Right lung (tissue), 10 donors: ENCODE measurements at places on chromosomes 2 and 18. TPM values are rescaled to one million over a fixed set of nuclear protein-coding genes. Genes with fewer than 3 reads are reported as not detected.

- DNase-seq, result no peak
Observed at GRCh38 chr18:79530821-79531220, 135.1 kb downstream of the NFATC1 start.

DNA sequence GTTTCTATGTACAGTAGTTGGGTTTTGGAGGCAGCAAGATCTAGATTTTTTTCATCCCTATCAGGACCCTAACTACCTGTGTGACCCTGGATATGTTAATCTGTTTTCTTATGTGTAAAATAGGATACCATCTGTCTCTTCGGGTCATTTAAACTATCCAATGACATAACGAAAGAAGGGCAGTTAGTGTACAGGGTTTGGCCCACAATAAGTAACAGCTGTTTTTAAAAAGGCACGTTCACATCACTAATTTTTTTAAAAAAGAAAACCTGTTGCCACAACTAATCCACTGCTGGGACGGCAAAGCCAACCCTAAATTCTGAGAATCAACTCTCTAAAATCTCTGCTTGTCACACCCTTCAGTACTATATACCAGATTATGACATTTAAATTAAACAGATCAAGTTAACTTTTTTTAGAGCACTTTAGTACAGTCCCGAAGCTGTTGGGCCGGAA, 869 bp downstream of the USP40 start:
- DNase-seq, result no peak

- DNase-seq, result no peak
Observed at GRCh38 chr2:38418735-38419134, 41.7 kb upstream of the ATL2 start.

DNA sequence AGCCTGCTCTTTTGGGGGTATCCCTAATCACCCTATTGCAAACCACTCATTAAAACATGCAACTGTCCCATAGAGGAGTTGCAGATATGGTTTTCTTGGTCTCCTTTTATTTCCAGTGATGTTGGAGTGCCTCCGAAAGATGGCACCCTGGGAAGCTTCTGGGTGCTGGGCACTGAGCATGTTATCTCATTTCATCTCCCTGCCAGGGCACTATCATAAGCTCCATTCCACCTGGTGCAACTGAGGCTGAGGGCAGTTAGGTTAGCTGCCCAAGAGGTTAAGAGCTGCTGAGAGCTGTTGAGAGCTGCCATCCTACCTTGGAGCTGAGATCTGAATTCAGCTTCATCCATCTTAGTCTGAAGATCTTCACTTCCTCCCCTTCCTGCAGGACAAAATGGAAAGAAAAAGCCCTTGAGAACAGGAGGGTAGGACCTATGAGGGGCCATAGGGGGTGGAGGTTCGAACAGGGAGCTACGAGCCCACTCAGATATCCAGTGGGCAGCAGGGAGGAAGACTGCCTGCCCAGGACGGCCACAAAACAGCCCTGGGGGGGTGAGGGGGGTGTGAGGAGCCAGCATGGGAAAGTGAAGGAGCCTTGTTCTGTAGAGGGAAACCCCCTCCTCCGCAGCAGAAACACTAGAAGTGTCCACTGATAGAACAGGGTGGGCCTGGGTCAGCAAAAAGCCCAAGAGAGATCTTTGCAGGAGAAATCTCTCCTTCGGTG, 202.5 kb downstream of the ZFP36L2 start:
- no peak for DNase-seq

- no peak for DNase-seq
Observed at GRCh38 chr2:203569677-203570316, 34.7 kb upstream of the RAPH1 start.

- no peak for DNase-seq
Observed at GRCh38 chr2:21966139-21966538, 842.4 kb downstream of the TDRD15 start.

GRCh38 chr2:28352610-28353195, 40.0 kb upstream of the FOSL2 start:
- DNase-seq, result no peak

DNA sequence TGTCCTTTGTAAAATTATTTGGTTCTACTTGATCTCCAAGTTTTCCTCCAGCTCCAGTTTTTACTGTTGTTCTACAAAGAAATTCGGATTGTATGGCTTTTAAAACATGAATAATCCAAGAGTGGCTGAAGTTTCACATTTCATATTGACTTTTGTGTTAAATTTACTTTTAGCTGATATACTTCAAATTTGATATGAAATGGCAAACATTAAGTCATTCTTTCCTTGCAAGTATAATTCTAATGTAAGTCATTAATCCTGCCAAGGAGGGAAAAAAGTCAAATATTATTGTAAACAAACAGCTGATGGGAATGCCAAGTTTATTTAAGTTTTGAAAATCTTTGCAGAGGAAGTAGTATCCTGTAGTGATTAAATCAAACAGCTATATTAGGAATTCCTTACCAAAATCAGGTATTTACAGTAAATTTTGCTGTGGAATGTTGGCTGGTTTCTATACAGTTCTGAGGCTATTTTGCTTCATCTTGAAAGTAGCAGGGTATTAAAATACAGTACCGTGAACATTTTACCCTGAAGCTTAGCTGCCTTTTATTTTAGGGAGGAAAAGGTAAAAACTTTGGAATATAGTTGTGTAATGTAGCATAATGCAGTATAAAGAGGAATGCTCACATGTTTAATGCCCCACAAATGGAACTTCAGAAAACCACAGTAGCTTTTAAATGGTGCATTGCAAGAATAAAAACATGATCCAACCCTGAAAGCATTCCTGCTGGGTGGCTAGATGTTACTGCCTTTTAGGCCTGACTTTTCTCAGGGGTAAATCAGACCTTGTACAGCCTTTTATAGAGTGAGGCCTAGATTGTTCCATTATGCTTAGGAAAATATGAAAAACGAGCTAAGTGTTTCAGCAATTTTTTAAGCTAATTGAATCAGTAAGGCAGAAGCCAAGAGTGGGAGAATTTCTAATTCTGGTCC, 62.7 kb upstream of the NT5C1B start:
- DNase-seq, result no peak

DNA sequence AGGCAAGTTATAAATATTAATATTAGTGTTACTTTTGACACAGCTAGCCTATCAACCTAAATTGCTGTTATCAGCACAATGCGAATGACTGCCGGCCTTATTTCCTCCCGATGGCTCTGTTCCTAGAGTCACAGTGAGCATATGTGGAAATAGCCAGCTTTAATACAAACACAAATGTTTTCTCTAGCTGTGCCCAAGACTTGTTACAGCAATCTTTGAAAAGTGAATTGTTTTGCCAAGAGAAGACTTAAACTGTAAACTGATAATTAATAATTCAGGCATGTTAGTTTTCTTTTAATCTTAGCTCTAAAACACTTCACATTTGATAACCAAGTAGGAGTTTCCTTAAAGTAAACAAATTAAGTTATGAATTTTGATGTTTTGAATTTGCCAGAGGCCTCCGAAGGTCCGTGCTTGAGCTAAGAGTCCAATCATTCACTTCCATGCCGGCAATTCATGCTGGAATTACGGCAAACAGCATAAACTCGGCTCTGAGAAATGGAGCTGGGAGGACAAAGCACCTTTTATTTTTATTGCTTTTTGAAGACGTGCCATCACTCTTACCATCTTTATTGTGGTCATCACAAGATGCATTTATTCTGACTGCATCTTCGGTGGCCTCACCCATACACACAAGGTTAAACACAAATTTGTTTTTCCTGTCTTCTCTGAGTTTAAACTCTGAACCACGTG, 184.5 kb upstream of the CWC22 start:
- peak; percentile 54 for DNase-seq

DNA sequence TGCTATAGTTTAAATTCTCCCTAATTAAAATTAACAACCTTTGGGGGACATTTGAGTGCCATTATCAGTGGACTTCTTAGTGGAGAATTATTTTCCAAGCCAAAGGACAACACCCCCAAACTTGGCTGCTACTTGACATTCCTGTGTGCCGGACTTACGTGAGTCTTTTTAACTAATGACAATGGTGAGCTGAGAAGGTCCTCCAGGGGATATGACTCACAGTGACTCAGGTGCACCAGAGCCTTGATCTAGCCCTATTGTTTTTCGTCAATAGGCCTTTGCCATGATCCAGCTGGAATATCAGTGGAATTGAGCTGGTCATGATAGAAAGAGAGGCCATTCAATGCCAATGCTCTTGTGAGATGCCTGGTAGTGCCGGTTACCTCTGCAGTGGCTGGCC, 118.1 kb upstream of the CXCR4 start:
- DNase-seq, result no peak

DNA sequence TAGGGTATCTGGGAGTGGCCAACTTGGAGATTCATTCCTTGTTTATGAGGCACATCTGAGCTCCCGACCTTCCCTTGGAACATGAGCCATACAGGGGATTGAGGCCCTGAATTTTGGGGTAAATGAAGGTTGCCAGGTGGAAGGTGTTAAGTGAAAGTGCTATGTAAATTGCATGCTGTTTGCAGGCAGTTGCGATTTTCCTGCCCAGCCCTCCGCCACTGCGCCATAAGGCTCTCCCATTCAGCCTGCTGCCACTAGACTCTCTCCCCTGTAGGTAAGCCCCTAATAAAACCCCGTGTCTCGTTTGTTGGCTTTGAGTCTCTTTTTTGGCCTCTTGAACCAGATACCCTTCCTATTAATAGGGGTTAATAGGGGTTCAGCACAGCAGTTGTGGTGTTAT, 33.8 kb downstream of the PCARE start:
- DNase-seq, result no peak

GRCh38 chr18:3703732-3704176, 253.8 kb downstream of the TGIF1 start:
- peak; percentile 50 for DNase-seq

DNA sequence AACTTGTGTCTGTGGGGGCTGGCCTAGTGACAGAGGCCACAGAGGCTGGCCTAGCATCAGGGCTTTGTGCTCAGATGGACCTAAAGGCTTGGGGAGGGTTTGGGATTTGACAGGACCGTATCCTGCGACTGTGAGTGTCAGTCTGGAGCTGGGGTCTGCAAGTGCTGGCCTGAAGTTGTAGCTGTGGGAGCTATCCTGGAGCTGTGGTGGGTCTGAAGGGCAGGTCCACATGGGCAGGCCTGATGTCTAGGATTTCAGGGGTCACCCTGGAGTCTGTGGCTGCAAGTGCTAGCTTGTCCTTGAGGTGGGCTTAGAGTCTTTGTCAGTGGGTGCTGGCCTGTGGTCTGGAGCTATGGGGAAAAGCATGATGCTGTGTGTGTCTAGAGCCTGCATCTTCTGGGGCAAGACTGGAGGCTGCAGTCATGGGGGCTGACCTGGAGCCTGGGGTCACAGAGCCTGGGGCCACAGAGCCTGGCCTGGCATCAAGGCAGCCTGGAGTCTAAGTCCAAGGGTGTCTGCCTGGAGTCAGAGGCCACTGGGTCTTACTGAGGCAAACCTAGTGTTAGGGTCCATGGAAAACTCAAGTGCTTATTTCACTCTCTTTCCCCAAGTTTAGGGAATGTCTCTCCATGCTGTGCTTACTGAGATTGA, 3.6 kb downstream of the REG3A start:
- DNase-seq, result no peak

GRCh38 chr2:63346411-63346810, 241.9 kb downstream of the WDPCP start:
- no peak for DNase-seq

GRCh38 chr18:32040936-32041335, 22.3 kb downstream of the RNF125 start:
- DNase-seq, result no peak

DNA sequence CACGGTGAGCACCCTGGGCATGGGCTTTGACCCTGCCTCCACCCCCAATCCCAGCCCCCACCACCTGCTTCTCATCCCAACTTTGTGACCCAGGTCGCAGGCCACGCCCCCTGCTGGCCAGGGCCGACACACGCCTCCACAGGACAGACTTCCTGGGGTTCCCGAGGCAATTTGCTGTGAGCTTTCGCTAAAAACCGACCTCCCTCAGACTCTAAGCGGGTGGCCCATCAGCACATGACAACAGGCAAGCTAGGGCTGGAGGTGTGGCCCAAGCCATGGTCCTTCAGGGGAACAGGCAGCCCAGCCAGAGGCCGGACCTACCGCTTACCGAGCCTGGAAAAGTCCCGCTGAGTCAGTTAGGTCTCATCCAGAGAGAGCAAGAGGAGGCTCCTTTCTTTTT, 31.9 kb downstream of the C1QL2 start:
- DNase-seq, result no peak

DNA sequence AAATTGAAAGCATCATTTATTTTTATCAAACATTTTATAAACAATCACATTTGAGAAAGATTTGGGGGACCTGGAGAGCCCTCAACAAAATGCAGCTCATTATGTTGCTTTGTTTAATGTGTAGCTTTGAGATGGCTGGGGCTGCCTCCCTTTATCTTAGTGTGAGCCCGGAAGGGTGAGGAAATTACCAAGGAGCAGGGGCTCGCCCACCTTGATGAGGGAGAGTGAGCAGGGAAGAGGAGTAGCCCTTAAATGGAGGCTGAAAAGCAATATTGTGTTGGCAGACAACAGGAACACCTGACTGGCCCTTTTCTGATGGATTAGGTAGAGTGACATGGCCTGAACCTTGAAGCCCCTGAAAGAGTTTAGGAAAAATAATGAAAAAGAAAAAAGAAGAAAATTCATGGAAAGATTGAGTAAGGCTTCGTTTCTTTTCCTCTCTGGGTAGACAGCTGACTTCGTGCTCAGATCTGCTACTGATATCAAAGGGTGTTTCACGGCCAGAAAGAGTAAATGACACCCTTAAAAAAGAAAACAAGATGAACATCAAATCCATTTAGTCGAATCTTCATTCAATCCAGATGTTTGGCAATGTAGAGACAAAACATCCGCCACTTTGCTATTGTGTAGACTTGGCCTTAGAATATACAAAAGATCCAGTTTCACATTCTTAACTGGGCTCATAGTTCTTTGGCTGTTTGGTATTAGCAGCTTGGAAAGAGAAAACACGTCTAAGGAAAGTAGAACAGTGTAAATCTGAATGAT, 206.5 kb upstream of the TCF4 start:
- DNase-seq, result no peak

DNA sequence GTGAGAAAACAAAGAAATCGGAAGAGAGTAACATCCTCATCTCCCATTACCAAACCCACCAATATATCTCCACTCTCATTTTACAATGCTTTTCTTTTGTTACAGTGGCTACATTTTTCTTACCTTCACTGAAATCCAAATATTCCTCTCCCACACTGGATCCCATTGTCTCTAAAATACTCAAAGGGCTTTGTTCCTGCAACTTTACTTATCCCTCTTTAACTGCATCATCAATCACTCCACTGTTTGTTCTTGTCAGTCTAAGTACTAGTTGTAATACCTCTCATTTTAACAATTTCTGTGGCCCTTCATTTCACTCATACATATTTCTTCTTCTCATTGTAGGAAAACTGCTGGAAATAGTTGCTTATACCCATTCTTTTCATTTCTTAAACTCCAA, 464.2 kb upstream of the PIK3C3 start:
- no peak for DNase-seq

Gene HADHA
- polyA plus RNA-seq, result 203 TPM

Gene TPO
- 0.18 TPM for polyA plus RNA-seq

Gene SLC14A1
- polyA plus RNA-seq, result 1.9 TPM

Gene MC2R
- not detected for polyA plus RNA-seq

Gene SMAD7
- polyA plus RNA-seq, result 68.7 TPM

Gene FIGLA
- polyA plus RNA-seq, result not detected

Gene SERPINB11
- not detected for polyA plus RNA-seq

Gene SIX3
- not detected for polyA plus RNA-seq

Gene C2orf92
- 18.6 TPM for polyA plus RNA-seq

Gene AMER3
- 0.18 TPM for polyA plus RNA-seq

Gene REEP1
- polyA plus RNA-seq, result 17.3 TPM

Gene GAREM1
- 16.1 TPM for polyA plus RNA-seq

Gene ZSWIM2
- polyA plus RNA-seq, result not detected

Gene KCNG2
- polyA plus RNA-seq, result 0.23 TPM
